ENCODE measurements at places on chromosomes 7 and 10.

DNA sequence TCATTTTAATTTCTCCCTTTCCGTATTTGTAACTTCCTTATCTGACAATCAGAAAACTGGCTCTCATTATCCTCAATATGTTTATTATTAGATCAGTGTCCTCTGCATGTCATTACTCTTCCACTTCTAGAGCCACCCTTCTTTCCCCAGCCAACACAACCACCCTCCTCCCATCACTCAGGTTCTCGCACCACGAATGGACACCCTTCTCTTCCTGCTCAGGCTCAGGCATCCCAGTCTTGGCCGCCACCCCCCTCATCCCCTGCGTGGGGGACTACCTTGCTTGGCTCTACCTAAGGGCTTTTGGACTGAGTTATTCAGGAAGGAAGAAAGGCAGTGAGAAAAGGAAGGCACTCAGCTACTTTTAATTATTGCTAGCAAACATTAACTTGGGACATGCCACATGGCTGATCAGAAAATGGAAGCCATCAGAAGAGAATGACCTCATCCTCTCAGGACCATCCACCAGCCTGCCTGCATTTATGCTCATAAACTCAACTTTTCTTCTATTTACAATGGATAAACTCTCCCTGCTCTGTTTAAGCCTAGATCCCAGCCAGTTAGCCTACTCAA lies 199.9 kb upstream of the PLXNA4 start:
- DNase-seq, result no peak

DNA sequence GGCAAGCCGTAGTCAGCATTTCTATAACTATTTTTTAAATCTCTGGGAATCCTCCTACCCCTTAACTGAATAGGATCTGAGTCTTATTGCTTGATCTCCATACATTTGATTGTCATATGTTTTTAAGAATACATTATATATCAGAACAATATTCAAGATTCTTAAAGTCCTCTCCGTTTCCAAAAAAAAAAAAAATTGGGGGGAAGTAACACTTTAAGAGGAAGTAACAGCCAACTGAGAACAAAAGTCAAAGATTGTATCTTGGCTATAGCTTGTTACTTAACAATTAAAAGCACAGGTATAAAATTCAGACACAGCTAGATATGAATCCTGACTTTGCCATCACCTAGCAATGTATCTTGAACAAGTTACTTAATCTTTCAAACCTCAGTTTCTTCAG lies 169.9 kb upstream of the ADO start:
- DNase-seq, result no peak

- DNase-seq, result no peak
Observed at GRCh38 chr7:47149208-47149839, 432.6 kb downstream of the TNS3 start.

- no peak for DNase-seq
Observed at GRCh38 chr10:124515244-124515970, 53.8 kb downstream of the LHPP start.

DNA sequence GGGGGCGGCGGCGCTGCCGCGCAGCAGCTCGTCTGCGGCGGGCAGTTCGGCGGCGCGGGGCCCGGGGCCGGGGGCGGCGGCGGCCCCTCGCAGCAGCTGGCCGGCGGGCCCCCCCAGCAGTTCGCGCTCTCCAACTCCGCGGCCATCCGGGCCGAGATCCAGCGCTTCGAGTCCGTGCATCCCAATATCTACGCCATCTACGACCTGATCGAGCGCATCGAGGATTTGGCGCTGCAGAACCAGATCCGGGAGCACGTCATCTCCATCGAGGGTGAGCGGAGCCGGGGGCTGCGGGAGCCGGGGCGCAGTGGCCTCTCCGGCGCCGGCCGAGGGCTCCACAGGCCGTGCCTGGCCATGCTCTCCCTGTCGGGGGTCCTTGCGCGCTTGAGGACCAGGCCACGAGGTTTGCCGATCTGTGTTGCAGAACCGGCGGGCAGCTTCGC lies 548 bp downstream of the AGAP3 start:
- DNase-seq, result peak; percentile 40

GRCh38 chr7:85833066-85833465 lies 646.2 kb upstream of the SEMA3D start:
- DNase-seq, result peak; percentile 21

DNA sequence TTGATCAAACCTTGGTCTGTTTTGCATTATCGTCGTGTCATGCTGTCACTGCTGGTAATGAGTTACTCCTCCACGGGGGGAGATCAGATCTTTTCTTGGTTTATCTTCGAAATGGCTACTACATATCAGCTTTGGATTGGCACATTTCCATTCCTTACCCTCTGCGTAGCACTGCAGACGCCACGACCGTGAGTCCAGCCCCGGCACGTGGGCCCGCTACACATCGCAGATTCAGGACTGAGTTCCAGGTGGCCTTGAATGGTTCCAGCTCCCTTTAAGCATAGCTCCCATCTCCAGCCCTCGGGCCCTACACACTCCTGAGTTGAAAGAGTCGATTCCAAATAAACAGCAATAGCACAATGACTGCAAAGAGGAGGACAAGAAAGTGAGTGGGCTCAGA lies 238.6 kb upstream of the PFKP start:
- no peak for DNase-seq

DNA sequence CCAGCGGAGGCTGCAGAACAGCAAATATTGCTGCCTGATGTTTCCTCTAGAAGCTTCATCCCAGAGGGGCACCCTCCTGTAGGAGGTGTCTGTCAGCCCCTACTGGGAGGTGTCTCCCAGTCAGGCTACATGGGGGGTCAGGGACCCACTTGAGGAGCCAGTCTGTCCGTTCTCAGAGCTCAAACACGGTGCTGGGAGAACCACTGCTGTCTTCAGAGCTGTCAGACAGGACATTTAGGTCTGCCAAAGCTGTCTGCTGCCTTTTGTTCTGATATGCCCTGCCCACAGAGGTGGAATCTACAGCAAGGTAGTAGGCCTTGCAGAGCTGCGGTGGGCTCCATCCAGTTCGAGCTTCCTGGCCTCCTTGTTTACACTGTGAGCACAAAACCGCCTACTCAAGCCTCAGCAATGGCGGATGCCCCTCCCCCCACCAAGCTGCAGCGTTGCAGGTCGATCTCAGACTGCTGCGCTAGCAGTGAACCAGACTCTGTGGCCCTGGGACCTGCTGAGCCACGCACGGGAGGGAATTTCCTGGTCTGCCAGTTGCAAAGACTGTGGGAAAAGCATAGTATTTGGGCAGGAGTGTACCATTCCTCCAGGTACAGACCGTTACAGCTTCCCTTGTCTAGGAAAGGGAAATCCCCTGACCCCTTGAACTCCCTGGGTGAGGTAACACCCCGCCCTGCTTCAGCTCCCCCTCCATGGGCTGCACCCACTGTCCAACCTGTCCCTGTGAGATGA lies 17.7 kb upstream of the MINDY3 start:
- DNase-seq, result no peak

DNA sequence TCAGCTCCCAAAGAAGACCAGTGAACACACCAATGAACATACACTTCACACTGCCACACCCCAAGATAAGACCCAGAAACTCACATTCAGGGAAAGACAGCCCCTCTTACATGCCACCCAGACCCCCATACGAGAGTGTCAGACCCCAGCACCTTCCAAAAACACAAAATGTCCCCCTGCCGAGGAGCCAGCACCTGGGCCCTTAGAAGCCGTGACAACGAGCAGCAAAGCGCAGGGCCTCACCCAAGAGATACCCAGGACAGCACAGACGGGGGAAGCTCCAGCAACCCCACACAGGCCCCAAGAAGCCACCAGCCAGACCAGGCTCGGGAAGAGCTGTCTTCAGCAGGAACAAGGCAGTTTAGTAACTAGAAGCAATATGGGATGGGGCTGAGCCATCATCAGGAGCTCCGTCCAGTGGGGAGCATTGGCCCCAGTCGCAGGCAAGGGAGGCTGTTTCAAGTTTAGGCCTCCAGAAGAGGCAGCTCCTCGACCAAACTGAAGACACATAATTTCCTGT lies 243.6 kb downstream of the PTPRN2 start:
- DNase-seq, result no peak

- no peak for DNase-seq
Observed at GRCh38 chr7:150981644-150982043, 3.5 kb upstream of the KCNH2 start.

GRCh38 chr7:142112086-142112485 lies 568 bp downstream of the MGAM2 start:
- DNase-seq, result no peak

DNA sequence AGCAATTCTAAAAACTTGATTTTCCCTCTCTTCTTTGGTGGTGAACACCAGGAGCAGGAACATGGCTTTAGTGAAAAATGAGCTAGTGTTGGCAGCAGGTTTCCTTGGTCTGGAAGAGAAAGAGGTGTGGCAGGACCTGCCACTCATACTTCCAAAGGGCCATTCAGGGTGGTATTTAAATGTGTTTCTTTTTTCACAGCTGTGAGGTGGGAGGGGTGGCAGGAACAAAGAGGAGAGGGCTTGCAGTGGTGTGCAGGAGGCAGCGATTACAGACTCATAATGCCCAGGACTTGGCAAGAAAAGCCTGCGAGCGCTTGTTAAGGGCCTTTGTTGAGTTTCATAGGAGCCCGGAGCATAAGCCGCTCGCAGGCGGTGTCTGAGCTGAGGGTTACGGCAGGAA lies 36.8 kb downstream of the WIPF3 start:
- DNase-seq, result no peak

All from umbilical cord (tissue), 2 donors.